ENCODE measurements at places on chromosomes 2 and 18.

DNA sequence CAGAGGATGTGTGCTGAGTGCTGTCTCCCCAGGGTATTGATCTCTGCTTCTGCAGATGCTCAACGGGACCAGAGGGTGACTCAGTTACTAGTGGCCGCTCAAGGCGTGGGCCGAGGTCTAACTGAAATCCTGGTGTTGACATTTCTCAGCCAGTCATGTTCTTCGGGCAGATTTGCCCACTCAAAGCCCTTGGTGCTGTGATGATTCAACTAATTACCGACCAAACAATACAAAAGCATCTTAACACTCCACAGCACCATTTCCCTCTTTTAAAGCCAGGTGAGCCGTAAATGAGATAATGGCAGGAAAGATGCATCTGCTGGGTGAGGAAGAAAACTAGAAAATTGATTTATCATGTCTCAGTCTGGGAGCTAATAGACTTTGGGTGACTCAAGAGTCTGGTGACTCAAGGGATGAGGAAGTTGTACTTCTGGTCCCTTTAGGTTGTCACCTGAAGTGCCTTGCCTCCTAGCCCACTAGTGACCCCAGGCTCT, 32.7 kb upstream of the PRLH start:
- no peak for DNase-seq

DNA sequence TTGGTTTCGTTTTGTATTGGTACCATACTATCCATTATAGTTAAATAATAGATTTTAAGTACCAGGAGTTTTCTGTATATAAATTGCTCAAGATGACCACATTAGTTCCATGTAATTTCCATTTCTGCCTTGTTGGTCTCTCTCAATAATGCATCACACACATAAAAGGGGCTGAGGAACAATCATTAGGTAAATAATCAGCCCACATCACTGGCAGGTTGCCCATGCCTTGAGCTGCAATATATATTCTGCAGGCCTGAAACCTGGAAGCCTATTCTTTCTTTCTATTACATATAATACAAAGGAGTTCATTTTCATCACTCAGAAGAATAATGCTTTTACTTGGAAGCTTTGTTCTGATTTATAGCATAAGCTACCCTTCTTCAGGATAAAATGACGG, 616.1 kb upstream of the PKDCC start:
- DNase-seq, result no peak

DNA sequence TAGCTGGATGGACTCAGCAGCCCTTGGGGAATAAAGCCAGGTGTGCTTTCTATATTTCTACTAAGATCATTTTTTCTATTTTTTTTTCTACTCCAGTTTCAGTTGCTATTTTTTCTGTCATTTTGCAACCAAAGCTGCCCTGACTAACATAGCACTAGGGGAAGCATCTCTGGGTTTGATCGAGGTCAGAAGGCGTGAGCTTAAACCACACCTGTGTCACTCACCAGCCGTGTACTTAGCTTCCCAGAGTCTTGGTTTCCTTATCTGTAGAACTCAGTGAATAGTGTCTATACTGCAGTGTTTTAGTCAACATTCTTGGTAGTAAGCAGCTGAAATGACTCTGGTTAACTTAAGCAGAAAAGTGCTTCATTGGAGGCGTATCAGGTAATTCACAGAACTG, 489.6 kb upstream of the SPRED2 start:
- no peak for DNase-seq

- no peak for DNase-seq
These were observed 964 bp upstream of the GALNT3 start for GRCh38 chr2:165795011-165795410.

DNA sequence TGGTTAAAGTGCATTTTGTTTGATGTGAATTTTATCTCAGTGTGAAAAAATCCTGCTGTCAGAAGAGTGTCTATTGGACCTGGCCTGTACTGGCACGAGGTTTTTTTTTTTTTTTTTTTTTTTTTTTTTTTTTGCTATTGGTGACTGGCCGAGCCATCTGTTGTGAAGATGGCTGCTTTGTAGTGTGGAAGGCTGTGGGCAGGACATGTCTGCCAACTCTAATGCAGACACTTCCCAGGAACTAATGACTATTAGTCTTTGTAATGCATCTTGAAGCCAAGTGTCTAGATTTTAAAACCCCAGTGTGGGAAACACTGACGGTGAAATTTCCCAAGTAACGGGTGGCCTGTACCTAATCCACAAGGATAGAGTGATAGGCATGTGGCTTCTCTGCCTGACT, 34.3 kb downstream of the ZAP70 start:
- no peak for DNase-seq

DNA sequence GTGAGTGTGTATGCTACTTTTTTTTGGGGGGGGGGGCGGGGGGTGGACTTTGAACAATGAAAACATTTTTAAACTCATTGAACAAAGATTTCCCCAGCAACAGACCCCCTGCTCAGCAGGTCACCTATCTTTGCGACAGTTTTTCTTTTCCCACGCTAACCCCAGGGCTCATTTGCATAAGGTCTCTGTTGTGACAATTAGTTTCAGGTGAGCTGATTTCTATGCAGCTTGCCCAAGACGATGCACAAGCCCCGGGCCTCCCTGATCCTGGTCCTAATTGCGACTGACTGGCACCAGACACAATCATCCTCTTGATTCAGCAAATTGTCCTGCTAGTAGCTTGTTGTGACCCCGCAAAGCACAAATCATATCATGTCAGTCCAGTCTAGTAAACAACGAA, 40.3 kb downstream of the ZEB2 start:
- DNase-seq, result no peak

DNA sequence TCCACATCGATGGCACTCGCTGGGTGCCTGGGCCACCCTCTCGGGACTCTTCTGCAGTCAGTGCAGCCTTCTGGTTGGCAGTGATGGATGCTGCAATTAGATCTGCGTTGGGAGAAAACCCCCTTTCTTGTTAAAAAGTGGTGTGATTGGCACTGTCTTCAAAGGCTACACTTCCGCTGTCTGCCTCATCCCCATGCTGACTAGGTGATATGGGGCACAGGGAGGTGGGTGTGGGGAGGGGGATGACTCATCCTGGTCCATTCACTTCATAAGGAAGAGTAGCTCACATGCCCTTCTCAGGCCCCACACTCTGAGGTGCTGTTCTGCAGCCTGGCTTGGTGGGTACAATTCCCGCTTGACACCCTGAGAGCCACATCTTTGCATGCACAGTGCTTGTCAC, 77.4 kb downstream of the THNSL2 start:
- DNase-seq, result no peak

- no peak for DNase-seq
These were observed 94.6 kb upstream of the CHAC2 start for GRCh38 chr2:53672881-53673522.

- no peak for DNase-seq
These were observed 329.5 kb upstream of the CHAC2 start for GRCh38 chr2:53438100-53438499.

DNA sequence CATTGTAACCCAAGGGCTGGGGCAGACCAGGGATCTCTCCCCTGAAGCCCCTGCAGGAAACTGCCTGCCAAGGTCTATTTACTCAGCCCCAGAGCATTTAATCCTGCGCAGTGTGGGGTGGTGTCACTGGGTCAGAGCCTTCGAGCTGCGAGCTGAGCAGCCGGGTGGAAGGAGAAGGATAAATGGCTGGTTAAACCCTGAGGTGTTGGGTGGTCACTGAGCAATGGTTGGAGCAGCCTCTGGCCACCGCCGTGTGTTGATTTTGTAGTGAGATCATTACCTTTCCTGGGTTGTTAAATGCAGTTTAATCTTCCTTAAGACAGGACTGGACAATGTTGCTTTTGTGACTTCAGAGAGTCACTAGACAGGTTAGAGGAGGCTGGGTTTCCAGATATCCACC, 98.1 kb downstream of the SETBP1 start:
- no peak for DNase-seq

- DNase-seq, result no peak
These were observed 51.4 kb upstream of the YPEL5 start for GRCh38 chr2:30095402-30095801.

GRCh38 chr18:67239826-67240225, 276.7 kb downstream of the DSEL start:
- no peak for DNase-seq

DNA sequence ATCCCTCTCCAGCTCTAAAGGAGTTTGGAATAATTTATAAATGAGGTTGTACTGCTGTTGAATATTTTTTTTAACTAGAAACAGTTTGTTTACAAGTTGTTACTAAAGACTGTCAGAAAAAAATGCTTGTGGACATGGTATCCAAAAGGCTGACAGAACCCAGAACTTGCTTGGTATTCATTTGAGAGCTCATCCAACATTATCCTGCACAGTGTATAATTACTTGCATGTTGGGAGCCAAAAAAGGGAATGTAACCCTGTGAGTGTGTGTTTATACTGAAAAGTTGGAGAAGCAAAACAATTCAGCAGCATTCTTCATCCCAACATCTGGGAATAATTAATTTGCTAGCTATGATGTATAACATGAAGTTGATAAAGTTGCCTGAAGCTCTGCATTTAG, 42.1 kb upstream of the EHBP1 start:
- no peak for DNase-seq

GRCh38 chr2:219331560-219332213, 857 bp downstream of the RESP18 start:
- no peak for DNase-seq

GRCh38 chr2:191366199-191366598, 121.0 kb downstream of the MYO1B start:
- DNase-seq, result no peak

DNA sequence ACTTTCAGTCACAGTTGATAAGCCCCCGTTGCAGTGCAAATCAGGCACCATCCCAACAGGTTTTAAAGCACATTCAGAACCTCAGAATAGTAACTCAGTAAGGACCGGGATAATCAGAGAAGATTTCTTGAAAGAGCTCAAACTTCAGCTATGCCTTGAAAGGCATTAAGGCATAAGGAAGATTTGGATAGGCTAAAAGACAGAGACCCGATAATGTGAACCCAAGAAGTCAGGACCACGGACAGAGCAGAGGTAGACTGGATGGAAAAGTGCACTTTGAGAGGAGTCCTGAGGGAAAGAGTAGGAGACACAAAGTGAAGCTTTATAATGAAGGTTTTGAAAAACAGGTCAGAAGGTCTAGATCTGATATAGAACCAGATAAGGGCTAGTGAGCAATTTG, 36.9 kb upstream of the KLF7 start:
- no peak for DNase-seq

GRCh38 chr2:105536175-105536574, 137.3 kb upstream of the FHL2 start:
- no peak for DNase-seq

GRCh38 chr2:9950521-9951271, 797 bp upstream of the GRHL1 start:
- DNase-seq, result no peak

DNA sequence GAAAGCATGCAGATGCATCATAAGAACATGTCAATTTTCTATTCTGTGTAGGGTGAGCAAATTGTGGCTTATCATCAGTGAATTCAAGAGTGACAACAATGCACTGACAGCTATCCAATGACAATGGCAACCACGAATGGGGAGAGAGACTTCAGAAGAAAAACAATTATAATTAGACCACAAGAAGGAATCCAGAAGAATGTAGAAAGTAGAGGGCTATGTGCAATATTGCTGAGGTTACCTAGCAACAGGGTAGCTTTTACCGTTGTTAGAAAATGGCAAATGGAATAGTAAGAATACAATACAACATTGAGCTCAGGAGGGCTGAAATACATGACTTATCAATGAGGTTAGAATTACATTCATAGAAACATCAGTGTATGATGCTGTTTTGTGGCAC, 71.1 kb upstream of the SESTD1 start:
- no peak for DNase-seq

DNA sequence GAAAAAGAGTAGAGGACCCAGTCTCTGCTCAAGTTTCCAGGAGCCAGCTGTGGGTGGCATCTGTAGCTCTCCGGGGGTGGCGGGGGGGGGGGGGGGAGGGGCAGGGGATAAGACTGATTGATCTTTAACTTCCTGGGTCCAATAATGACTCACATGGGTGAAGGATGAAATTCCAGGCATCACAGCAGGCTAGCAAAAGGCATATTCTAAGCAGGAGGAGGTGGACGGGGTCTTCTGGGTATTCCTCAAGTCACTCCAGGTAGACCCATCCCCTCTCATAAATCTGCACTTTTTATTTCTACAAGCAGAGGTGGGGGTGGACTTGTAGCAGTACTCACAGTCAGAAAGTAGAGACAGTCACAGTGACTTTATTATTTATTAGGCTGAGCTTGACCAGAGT, 85.5 kb upstream of the TMEM247 start:
- no peak for DNase-seq

DNA sequence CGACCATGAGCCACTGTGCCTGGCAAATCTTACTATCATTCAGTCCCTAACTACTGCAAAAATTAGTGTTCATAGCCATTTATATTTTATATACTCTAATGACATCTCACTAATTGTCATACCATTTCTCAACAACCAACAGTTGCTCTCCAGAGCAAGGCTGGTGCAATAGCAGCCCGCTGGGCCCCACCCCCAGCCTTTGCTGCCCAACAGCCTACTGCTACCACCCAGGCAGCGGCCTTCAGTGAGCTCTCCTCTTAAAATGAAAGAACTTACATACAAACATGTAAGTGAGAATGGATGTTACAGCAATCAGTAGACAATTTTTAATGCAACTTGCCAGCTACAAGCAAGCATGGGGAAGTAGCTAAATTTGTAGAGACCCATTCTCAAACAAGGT, 90.5 kb downstream of the HNRNPLL start:
- no peak for DNase-seq

DNA sequence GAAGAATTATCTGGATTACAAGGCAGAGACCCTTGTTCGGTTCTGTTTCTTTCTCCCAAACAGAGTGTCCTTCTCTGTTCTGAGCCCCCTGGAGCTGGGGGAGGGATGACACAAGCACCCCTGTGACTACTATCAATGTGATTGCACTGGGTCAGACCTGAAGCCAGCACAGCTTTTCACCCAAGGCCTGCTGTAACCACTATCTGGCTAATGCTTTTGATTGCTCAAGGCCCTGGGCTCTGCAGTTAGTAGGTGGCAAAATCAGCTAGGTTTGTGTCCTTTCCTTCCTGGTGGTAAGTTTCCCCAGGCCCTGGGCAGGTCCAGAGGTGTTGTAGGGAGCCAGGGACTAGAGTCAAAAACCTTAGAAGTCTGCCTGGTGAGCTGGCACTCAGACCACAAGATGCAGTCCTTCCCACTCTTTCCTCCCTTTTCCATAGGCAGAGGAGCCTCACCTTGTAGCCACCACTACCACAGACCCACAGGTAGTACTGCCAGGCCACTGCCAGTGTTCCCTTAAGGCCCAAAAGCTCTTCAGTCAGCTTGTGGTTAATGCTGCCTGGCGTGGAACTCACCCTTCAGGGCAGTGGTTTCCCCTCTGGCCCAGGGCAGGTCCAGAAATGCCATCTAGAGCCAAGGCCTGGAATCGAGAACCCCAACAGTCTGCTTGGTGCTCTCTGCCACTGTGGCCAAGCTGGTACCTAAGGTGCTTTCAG, 83.0 kb downstream of the FAM117B start:
- DNase-seq, result no peak

DNA sequence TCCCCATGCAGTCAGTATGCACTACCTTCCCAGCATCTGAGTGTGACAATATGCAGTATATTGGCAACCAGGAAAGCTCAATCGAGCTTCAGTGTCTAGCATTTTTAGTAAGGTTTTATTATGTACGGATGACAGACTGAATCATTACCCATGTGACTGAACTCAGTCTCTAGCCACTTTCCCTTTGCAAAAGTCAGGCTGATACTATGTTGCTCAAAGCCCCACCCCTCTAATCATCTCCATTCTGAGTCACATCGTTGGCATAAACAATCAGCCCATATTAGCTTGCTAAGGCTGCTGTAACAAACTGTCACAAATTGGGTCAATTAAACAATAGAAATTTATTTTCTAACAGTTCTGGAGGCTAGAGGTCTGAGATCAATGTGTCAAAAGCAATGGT, 25.8 kb upstream of the SRD5A2 start:
- DNase-seq, result no peak

- DNase-seq, result no peak
These were observed 16.0 kb upstream of the TTR start for GRCh38 chr18:31575515-31576257.
